ENCODE measurements at places on chromosomes 7 and 10. TPM values are rescaled to one million over a fixed set of nuclear protein-coding genes. Genes with fewer than 3 reads are reported as not detected.

Gene SCART1
- polyA plus RNA-seq = 1.2 TPM

- no peak for DNase-seq
These were observed 42.1 kb downstream of the WBP1L start for GRCh38 chr10:102785818-102786217.

GRCh38 chr7:142414135-142414534, 156.3 kb upstream of the PRSS58 start:
- no peak for DNase-seq

DNA sequence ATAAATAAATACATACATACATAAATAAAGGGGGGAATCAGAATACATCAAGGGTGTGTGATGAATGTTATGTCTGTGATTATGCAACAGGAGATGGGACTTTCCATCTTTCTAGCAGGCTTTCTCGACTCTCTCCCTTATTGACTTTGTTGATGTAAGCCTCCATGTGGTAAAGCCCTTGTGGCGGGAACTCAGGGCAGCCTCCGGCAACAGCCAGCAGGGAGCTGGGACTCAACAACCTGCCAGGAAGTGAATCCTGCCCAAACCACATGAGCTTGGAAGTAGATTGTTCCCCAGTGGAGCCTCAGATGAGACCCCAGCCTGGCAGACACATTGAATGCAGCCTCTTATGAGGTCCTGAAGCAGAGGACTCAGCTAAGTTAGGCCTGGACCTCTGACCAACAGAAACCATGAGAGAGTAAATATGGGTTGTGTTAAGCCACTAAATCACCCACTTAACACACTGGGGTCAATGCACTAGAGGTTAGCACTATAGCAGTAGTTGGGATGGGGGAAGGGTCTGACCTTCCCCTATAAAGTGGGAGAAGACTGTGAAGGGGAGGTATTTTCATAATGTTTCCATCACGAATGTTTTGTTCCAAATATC, 104.0 kb downstream of the JCAD start:
- no peak for DNase-seq

- DNase-seq = no peak
These were observed 69.9 kb downstream of the SNX13 start for GRCh38 chr7:17870406-17870805.
